Anterior cingulate cortex (tissue), 58 donors: ENCODE measurements at places on chromosomes 1 and 21.

DNA sequence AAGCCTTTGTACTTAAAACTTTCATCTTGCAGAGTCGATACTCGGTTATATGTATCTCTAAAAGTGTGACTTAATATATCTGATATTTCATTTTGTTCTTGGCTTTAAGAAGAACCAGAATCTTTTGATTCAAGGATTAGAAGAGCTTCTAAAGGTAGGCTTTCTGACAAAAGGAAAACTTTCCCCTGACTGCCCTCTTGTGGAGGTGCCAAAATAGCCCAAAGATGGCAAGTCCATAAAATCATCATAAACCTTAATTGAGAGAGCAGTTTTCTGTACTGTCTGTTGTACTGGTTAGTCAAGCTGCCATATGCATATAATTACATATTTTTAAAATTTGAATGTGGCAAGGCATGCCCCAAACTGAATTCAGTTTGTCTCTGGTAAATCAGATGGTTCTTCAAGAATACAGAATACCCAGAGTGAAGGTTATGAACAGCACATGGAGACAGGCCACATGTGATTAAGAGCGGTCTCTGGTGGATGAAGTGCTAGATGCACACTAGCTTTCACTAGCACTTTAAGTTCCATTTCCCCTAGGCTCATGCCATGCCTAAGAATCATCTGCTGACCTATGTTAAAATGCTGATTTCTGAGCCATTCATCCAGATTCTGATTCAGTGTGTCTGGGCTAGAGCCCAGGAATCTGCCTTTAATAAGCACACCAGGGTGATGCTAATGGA lies 27.7 kb upstream of the ELAVL4 start:
- DNase-seq, result no peak

GRCh38 chr1:56278061-56278460 lies 301.3 kb downstream of the PLPP3 start:
- no peak for DNase-seq

DNA sequence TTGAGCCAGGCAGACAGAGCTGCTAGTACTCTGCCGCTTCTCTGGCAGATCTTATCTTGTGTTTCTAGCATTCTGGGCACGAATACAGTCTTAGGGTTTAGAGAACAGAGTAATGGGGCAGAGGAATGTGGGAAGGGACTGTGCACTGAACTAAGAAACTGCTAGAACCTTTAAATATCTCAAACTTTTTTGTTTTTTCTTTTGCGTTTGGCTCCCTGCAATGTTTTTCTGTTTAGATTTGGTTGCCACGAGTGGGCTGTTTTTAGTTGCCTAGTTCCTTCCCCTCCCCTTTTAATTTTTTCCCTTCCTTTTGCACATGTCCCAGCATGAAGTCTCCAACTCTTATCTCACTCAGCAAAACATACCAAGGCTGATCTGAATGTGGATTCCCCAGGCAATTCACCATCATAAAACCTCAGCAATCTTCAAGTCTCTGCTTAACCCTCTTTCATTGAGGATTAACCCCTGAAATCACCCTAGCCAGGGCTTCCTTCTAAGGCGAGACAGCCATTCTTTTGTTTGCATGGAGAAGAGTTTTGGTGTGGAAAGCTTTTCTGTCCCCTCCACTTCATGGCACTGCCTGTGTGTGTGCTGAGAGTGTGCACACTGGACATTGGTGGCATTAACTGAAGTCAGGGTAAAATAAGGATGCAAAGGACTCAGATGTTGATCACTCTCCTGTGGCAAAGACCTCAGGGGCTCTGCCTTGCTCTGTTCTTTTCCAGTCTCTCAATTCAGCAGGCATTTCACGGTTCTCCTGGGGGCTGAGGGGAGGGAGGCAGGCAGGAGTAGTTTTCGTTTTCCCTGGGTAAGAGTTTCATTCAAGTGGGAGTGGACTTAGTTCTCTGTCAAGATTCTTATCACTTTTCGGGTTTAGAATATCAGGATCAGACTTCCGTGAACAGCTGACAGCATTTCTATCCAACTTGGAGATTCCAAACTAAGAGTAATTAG lies 2.8 kb upstream of the ATF3 start:
- DNase-seq, result no peak

DNA sequence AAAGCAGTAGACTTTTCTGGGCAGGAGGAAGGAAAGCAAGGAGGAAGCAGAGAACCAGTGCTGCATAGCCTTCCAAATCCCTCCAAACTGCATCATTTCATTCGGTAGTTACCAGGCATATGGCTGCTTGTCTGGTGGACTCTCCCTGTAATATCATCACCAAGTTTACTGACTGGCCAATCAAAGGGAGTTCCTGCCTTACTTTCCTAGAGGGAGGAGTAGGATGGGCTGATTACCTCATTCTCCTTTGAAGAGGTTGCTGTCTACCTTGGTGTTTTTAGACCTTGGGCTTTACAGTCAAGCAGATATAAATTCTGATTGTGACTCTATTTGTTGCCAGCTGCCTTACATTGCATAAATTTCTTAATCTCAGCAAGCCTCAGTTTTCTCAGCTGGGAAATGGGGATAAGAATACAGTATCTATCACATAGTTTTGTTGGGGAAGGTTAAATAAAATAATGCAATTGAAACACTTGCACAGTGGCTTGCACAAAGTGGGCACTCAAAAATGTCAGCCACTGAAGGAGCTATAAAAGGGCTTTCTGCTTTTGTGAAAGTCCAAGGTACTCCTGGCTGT lies 297.3 kb upstream of the PROX1 start:
- no peak for DNase-seq

- DNase-seq, result no peak
These were observed 248.1 kb upstream of the C1orf105 start for GRCh38 chr1:172172352-172172831.

DNA sequence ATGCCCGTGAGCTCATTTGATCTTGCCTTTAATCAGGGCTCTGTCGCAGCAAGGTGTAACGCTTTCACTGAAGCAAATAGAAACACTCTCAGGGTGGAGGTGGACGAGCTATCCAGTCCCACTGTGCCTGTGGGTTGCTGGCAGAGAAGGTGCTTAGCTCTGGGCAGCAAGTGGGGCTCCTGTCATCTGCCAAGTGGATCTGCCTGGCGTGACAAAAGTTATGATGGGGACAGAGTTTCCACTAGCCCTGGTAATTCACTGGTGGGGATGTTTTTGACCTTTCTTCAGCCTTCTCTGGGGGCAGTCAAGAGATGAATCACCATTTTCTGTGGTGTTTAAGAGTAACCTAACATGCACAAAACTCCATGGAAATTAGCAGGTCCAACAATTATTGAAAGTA lies 71.3 kb upstream of the EDEM3 start:
- DNase-seq, result no peak

DNA sequence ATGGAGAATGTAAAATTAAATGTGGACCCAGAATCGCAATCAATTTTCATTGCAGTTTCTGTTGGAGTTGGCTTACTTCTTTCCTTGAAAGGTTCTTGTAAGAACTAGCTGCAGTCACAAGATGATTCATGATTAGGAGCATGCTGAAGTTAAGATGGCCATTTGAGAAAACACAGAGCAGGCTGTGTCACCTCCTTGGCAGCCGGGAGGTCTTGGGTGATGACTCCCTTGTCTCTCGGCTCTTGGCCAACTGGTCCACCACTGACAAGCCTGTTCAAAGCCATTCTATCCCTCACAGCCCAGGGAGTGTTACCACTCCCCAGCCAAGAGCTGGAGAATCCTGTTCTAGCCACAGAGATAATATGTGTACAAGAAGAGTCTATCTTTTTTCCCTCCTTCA lies 40.6 kb downstream of the OPTC start:
- no peak for DNase-seq

DNA sequence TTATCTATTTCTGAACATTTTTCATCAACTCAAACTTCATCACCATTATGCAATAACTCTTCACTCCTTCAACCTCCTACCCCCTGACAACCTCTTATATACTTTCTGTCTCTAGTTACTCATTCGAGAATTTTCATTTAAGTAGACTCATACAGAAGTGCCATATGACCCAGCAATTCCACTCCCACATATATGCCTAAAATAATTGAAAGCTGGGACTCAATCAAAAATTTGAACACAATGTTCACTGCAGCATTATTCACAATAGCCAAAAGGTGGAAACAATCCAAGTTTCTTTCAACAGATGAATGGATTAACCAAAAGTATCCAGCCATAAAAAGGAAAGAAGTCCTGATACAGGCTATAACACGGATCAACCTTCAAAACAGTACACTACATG lies 24.1 kb downstream of the COL11A1 start:
- DNase-seq, result no peak

DNA sequence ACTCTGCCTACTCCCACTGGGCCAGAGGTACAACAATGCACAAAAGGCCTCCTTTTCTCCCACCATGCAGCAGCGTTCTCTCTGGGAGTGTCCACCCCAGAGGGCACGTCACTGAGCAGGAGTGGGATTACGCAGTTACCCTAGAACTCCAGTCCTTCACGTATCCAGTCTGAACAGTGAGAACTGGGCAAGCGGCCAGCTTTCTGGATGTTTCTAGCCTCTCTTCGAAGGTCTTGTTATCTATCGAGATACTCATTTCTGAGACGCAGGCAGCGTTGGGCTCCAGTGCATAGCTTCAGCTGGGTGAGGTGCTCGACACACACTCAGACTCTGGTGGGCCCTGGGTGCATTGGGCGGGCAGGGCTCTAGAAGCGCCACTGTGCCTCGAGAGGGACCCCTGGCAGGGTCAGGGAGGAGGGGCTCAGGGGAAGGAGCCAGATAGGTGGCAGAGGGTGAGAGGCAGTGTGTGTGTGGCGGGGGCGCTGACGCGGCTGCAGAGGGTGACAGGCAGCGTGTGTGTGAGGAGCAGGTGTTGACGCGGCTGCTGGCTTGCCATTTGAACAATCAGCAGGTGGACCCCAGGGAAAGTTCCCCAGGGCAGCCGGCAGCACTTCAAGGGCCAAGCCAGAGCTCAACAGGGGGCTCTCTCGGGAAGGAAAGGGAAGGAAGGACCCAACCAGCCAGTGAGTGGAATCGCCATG lies 27.9 kb downstream of the PRDM15 start:
- DNase-seq, result no peak

GRCh38 chr1:75127916-75128717 lies 6.1 kb upstream of the LHX8 start:
- no peak for DNase-seq

DNA sequence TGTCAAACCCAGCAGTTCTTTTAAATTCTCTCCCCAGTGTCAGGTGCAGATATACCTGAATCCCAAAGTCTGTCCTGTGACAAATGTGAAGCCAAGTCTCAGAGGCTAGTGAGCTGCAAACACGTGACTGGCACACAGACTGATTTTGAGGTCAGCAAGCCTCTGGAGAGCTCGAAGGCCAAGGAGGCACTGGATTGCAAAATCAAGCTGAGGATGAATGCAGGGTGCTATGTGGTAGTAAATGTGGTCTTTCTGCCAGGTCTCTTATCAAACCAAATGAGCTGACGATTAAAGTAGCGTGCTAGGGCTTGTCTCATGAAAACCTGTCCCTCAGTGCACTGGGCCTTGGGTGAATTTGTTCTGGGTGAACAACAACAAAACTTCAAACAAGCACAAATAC lies 20.6 kb downstream of the GPR3 start:
- no peak for DNase-seq

- DNase-seq, result no peak
These were observed 4.8 kb upstream of the PTCH2 start for GRCh38 chr1:44847845-44848244.

DNA sequence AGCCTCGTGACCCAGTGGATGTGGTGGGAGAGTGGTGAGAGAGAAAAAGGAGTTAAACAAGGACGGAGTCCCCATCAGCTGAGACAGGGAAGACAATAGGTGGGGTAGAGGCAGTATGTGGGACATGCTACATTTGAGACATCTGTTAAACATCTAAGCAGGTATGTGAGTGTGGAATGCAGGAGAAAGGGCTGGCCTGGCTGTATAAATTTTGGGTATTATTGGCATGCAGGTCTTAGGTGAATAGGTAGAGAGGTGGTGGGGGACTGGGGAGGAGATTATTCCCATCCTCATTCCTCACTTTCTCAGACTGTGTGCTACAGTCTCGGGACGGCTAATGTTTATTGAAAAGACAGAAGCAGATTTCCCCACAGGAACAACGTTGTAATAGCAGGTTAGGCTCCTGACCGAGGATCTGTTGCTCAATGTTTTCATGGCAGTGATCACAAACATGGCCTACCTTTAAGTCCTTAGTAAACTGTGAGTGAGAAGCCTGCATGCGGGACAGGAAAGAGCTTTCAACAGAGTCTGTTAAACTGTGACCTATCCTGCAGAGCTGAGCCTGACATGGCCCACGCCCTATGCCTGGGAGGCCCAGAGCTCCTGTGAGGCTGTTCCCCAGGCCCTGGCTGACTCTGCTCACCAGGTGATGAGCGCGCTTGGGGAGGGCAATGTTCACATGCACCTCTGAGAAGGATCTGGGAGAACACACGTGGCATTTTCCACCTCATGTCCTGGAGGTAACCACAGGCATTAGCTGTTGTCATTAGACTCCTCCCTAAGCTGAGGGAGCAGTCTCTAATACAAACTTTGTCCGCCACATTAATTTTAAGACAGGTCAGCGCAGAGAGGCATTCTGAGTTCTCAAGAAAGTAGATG lies 16.5 kb downstream of the VSIG8 start:
- DNase-seq, result no peak

GRCh38 chr21:33234635-33235520 lies 5.1 kb downstream of the IFNAR2 start:
- no peak for DNase-seq

- no peak for DNase-seq
These were observed 190.3 kb downstream of the GRIK3 start for GRCh38 chr1:36843906-36844610.

- DNase-seq, result no peak
These were observed 420.4 kb upstream of the BEND5 start for GRCh38 chr1:49197081-49197480.

- no peak for DNase-seq
These were observed 1369.1 kb upstream of the ADGRL4 start for GRCh38 chr1:80375662-80376061.

DNA sequence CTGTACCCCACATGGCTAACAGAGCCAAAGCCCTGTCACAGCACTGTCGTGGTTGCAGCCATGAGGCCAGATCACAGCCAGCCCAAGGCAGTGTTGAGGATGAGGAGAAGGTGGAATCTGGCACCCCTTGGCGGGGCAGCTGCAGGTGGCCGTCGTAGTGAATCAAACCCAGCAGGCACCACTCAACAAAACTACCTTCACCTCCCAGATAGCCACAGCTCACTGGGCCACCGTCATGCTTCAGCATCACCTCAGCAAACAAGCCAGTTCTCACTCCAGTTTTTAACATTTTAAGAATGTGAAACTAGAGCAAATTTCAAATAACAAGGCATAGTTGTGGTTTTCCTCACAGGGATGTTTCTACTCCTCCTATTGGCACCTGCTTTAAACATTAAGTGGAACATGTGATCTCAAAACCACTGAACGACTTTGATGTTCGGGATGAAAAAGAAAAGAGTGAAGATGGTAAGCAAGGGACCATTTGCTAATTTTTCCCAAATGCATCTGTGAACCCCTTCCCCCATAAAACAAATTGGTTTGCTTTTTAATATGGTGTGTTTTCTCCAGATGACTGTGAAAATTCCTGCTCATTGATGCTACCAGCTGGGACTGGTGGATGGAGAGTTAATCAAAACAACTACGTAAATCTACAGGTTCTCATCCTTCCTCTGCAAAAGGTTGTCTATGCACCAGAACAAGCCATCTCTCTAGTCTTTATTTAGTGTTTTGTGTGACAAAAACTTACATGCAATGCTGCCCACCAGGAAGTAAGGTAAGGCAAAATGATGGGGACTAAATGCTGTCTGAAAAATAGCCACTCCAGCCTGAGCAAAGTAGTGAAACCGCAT lies 45.5 kb downstream of the TOR1AIP2 start:
- DNase-seq, result no peak

- no peak for DNase-seq
These were observed 67.2 kb downstream of the FAM163A start for GRCh38 chr1:179810367-179810715.
